Cortex of kidney (tissue), 1 donor: ENCODE measurements at places on chromosomes 5 and 9.

- no peak for DNase-seq
Measured at GRCh38 chr5:145245354-145245753, 589.8 kb downstream of the PRELID2 start.

GRCh38 chr5:133179405-133179804 is 127.6 kb downstream of the HSPA4 start:
- no peak for DNase-seq

GRCh38 chr5:156359476-156359875 is 32.5 kb downstream of the SGCD start:
- DNase-seq: no peak

DNA sequence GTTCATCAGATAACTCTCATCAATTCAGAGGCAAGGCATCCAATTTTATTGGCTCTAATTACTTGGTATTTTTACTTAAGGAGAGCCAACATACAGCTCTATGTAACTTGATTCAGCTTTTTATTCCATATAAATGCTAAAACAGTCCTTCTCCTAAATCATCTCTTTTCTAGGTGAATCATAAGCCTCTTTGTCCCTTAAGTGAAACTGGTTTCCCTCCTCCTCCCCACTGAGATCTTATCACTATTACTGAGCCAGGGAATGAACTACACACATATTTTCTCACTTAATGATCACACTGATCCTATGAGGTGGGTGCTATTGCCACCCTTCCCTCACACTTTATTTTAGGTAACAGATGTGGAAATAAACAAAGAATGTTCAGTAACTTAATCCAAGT is 1143.8 kb downstream of the MAT2B start:
- no peak for DNase-seq

DNA sequence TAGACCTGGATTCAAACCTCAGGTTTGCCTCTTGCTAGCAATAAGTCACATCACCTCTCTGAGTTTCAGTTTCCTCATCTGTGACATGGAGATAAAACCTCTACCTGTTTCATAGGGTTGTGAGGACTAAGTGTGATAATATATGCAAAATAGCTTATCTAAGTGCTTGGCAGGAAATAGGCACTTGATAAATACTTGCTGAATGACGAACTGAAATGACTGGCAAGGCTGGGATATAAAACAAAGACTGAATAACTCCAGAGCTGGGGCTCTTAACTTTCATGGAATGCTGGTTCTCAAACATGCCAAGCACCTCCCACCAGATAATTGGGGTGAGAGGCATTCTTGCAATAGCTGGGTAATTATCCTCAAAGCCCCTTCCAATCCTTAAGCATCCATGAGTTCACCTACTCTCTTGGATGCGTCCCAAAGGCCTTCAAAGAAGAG is 87.6 kb downstream of the ADRB2 start:
- DNase-seq: no peak

- no peak for DNase-seq
Measured at GRCh38 chr5:75199946-75200345, 36.7 kb downstream of the ANKRD31 start.

DNA sequence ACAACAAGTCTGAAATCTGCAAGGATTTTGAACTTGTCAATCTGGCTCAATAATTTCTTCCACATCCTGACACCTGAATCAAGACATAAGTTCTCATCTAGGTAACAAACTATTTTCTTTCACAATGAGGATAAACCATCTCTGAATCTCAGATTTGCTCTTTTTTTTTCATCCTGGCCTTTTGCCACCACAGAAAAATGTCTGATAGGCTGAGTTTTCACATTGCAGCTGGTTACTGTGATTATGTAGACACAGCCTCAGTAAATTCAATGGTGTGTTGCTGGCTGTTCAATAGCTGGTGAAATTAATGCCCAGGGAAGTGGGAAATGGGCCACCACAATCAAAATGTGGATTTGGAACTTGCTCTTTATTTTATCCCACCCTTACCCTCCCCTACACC is 2.8 kb upstream of the ADRA1B start:
- DNase-seq: no peak

DNA sequence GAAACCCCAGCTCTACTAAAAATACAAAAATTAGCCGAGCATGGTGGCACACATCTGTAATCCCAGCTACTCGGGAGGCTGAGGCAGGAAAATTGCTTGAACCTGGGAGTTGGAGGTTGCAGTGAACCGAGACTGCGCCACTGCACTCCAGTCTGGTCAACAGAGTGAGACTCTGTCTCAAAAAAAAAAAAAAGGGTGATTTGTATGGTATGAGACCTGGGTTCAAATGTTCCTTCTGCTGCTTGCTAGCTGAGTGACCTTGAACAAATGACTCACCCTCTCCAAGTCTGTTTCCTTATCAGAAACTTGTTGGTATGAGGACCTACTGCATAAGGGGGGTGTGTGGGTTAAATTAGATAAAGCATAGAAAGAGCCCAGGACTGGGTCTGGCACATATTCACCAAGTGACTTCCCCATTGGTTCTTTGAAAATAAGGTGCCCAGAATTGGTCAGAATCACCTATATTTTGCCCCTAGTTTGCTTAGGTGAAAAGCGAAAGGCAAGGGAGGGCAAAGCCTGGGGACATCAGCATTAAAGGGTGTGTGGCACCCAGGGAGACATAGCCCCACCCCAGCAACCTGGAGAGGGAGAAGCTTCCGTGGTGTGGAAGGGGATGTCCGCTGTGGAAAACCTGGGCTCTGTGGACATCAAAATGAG is 9.9 kb downstream of the SLC25A25 start:
- no peak for DNase-seq

- no peak for DNase-seq
Measured at GRCh38 chr5:172417130-172417841, 37.0 kb downstream of the SH3PXD2B start.

- DNase-seq: no peak
Measured at GRCh38 chr9:133696071-133696472, 42.1 kb downstream of the SARDH start.

DNA sequence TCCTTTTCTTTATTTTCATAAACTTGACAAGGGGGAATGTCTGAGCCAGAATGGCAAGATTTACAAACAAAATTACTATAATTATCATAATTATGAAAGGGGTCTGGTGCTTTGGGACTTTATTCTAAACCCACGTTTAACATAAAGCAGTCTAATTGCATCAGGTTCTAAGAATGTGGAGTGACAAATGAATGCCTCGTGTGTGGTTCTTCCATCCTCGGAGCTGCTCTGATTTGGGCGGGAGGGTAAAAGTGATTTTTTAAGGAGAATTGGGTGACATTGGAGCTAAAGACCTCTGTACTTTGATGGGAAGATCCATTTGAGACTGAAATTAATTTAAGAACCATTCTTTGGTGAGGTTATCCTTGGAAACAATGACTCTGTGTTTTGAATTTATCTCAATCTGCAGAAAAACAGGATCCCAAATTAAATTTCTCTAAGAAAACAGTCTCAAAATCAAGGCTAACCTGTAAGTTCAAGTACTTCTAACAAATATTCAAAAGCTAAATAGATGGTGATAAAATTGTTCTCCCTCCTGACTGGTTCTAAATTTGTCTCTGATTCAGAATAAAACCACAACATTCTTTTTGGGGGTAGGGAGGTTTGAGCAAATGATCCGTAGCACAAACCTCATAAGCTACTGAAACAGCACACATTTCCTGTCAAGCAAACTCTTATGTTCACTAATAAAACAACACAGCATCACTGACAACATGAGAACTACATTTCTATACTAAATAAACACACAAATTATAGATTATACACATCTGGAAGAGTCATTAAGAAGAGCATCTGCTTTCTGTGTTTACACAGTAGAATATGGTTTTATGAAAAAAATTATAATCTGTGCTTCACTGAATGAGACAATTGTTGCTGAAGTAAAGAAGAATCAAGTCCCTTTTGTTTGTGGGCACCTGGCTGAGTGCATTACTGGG is 85.5 kb downstream of the DCP2 start:
- no peak for DNase-seq

DNA sequence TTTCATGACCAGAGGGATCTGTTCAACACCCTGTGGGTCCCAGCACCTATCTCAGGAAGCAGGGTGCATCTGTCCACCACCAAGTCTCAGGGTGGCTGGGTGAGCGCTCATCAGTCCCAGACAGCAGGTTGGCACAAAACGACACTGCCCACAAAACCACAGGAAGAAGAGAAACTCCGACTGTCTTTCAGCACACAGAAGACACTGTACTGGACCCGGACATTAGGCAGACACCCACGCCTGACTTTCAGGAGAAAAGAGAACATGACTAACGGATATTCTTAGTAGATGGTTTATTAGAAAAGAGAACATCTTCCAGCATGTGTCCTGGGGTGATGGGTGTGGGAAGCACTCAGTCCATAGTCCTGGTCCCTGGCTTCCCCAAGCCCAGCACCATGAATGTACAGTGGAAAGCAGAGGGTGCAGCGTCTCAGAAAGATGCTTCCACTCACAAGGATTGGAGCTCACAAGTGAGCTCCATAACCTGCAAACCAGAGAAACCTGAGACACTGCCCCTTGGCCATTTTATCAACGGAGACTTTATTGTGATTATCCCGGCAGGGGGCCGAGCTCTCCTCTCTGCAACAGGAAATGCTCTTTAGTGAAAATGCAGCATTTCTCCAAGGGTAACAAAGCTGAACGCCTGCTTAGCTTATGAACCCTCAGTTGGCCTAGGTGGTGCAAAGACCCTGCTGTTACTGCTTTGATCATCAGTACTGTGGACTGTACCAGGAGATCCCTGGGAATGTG is 35.8 kb upstream of the LCP2 start:
- no peak for DNase-seq

DNA sequence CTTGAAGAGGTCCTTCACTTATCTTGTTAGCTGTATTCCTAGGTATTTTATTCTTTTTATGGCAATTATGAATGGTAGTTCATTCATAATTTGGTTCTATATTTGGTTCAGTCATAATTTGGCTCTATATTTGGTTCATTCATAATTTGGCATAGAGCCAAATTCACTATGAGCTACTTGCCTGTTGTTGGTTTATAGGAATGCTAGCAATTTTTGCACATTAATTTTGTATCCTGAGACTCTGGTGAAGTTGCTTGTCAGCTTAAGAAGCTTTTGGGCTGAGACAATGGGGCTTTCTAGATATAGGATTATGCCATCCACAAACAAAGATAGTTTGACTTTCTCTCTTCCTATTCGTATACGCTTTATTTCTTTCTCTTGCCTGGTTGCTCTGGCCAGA is 142.2 kb downstream of the PLCXD3 start:
- DNase-seq: no peak

DNA sequence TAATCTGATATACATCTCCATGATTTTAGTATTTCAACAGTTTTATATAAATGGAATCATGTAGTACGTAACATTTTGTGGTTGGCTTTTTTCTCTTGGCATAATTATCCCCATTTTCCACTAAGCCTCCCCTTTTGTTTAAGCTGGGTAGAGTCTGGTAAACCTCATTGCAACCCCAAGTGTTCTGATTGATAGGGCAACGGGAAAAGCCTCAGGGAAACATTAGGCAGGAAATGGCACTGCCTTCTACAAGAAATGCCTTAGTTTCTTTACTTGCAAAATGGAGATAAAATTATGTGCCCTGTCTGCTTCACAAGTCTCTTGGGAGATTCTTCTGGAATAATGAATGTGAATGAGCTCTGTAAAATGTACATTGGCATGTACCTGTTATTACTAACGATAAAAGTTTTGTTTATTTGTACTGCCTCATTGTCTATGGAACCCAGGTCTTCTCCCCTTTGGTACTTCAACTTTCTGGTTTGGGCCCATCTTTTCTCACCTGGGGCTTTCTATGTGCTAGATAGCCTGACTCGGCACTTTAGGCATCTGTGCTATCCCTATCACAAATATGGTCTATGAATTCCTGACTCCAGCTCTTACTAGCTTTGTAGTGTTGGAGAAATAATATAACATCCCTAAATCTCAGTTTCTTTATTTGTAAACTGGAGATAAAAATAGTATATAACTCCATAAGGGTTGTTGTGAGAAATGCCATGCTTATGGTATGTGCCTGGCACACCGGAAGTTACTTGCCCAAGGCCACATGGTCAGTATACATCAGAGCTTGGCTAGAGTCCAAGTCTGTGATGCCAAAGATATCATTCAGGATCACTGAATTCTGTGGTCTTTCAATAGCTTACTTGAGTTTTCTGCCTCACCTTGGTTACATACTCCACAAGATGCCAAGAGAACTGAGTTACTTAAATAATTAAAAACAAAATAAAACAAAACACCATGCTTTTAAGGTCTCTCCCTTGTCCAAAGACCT is 48.2 kb upstream of the ZNF169 start:
- no peak for DNase-seq

- DNase-seq: no peak
Measured at GRCh38 chr5:153860195-153860886, 178.4 kb downstream of the FAM114A2 start.

DNA sequence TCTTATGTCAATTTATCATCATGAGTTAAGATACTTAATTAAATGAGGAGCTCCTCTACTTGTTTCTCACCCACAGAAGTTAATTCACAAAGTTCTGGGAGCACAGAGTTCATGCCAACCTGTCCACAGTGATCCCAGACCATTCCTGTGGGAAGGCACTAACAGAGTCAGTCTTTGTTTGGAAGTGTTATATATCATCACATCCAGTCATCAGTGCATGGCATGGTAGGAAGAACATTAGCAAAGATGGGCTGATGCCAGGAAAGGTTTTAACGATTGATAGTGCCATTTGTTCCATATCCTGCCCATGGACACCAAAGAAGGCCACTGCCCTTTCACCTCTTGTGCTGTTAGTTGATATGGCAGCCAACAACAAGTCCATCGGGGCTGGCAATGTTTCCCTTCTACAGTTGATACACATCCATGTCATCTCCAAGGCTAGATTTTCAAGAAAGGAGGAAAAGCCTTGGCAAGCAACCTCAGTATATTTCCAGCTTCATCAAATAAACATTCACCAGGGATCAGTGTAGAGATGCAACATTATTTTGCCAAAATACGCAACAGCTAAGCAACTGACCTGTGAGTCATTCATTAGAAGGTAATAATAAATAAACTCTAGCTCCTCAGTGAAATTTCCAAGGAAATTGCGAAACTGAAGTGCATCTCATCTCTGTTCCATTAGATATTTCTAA is 169.6 kb downstream of the RORB start:
- no peak for DNase-seq

DNA sequence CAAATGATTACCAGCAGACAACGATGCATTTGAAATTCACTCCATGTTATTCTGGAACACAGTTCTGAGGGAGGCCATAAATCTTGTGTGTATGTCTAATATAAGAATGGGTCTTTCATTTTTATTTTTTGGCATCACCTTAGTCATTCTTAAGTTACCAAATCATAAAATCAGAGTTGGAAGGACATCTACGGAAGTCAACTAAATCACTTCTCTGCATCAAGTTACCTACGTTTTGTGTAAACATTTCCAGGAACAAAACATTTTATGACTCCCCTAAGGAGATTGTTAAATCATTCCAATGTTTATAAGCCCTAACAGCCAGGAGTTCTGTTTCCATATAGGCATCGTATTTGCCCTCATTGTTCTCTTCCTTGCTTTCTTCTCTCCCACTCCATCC is 378.2 kb downstream of the FAM170A start:
- DNase-seq: no peak

- DNase-seq: no peak
Measured at GRCh38 chr5:122611406-122611805, 163.5 kb upstream of the SNX2 start.

DNA sequence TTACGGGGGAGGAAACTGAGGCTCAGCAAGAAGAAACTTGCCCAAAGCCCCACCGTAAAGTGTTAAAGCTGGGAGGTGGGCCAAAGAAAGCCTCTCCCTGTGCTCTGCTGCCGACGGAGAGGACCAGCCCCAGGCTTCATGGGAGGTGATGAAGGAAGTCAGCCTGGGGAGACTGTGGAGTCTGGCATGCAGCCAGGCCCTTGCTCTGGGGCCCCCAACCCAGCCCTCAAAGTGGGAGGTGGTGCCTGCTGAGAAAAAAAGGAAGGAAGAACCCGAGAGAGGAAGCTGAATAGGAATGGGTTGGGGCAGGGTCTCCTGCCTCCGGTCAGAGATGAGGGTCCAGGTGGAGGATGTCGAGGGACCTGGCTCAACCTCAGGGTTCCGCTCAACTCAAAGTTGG is 3.8 kb downstream of the RNF44 start:
- DNase-seq: no peak
